ENCODE measurements at places on chromosomes 7 and 10. TPM values are rescaled to one million over a fixed set of nuclear protein-coding genes. Genes with fewer than 3 reads are reported as not detected.

DNA sequence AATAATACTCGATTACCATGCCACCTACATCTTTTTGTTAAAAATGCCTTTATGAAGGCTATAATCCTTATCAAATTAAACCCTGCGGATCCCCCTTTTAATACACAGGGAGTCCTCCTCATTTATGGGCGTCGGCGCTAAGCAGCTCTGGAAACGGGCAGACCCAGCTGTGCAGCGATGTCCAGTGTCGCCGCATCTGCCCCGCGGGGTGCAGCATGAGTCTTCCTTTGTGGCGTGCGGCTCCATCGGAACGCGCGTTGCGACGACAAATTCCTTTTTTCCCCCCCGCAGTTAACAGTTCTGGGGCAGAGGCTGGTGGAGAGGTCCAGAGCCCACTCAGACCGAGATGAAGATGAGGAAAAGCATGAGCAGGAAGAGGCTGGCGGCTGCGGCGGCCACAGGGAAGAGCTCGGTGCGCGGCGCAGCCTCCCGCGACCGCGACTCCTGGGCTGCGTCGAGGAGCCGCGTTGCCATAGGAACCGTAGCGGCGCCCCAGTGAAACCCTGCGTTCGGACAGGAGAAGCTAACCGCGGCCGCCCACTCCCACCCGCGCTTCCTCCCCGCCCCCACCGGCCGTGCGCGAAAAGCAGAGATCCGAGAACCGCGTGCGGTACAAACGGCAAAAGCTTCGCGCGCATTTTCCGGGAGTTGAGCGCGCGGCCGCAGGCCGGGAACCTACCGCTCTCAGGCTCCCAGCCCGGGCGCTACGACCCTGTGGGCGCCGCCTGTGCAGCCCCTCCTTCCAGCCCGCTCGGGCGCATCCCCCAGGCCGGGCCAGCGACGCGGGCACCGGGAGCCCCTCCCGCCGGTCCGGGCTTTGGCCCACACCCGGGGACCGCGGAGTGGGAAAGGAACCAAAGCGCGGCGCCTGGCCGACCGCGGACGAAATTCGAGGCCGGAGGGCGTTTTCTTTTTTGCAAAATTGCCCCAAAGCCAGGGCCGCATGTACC is 130.6 kb downstream of the SPAG6 start:
- DNase-seq = no peak

GRCh38 chr10:5697342-5697741 is 12.7 kb downstream of the TASOR2 start:
- DNase-seq = no peak

Gene ZNF398
- 17.5 TPM for total RNA-seq

Gene NUPR2
- not detected for total RNA-seq

- no peak for DNase-seq
Observed at GRCh38 chr7:18290865-18291264, 204.7 kb upstream of the HDAC9 start.

All from progenitor cell of endocrine pancreas (in vitro differentiated cells).